ENCODE measurements at places on chromosomes 5 and 9.

- DNase-seq, result no peak
Observed at GRCh38 chr5:166992874-166993722, 1298.3 kb upstream of the WWC1 start.

DNA sequence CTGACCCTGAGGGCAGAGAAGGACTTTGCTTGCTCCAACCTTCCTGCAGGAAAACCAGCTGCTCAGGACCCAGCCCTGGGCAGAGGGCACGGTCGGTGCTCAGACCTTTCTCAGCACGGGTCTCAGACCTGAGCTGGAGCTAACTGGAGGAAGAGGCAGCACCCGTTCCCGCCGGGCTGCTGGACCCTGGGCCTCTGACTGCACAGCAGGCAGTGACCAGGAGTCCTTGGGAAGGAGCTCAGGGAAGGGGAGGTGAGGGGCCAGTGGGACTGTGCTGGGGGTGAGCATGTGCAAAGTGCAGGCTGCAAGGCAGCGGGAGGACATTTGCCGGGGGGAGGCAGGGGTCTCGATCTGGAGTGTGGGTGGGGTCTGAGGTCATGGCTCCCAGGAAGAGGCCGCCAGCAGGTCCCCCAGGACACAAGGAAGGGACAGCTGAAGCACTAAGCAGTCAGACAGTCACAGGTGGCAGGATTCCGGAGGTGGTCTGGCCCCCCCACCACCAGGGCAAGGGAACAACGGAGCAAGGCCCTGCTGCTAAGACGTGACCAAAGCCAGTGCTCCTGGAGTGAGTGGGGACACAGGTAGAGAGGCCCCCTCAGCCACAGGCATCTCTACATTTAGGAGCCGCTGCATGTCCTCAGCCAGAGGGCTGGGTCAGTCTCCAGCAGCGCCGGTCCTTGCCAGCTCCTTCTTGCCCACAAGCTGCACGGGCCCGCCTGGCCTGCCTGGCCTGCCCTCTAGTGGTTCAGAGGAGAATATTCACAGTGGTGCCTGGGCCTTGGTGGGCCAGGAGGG, 4.8 kb upstream of the DPM2 start:
- no peak for DNase-seq

- no peak for DNase-seq
Observed at GRCh38 chr9:136529516-136530460, 16.1 kb downstream of the NOTCH1 start.

DNA sequence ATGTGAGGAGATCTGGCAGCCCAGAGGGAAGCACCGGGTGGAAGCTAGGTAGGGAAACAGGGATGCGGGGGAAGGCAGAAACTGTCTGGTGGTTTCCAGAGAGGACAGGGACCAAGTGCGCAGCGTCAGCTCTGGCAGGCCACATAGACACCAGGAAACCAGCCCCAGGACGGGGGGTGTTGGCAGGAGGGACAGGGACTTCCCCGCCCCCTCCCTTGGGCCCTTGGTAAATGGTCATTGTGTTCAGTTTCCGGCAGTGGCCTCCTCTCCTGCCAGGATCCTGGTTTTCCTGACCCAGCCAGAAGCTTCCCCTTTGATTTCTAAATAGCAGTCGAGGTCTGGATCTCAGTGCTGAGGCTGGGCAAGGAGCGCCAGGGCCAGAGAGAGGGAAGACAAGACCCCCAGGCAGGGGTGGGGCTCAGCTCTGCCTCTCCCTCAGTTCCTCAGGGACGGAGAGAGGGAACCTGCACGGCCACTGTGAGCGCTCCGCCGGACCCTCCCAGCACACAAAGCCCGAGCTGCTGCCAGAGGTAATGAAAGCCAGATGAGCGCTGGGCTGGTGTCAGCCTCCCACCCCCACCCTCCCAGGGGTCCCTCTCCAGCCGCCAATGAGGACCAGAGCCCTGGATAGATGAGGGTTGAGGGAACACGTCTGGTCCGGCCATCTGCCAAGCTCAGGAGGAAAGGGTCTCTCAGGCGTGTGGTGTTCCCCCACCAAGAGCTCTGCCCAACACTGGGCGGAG, 1.8 kb downstream of the RALGDS start:
- no peak for DNase-seq

DNA sequence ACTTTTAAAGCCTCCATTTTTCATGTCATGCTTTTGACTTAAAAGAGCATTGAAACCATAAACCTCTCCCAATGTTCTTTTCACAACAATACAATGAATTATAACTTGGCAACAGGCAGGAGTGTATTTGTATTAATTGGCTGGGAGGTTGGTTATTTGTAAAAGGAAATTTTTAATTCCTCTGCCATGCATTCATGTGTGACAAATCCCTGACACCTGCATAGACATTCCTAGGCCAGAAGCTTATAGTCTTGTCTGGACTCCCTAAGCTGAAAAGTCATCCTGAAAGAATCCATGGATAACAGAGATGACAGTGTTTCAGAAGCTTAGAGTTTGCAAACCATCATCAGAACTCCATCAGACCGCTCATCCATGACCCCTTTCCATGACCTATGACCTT, 76.3 kb upstream of the PTGER4 start:
- no peak for DNase-seq

- DNase-seq, result no peak
Observed at GRCh38 chr9:107060062-107060461, 197.1 kb downstream of the ZNF462 start.

GRCh38 chr9:35452481-35452880, 37.4 kb upstream of the RUSC2 start:
- no peak for DNase-seq

DNA sequence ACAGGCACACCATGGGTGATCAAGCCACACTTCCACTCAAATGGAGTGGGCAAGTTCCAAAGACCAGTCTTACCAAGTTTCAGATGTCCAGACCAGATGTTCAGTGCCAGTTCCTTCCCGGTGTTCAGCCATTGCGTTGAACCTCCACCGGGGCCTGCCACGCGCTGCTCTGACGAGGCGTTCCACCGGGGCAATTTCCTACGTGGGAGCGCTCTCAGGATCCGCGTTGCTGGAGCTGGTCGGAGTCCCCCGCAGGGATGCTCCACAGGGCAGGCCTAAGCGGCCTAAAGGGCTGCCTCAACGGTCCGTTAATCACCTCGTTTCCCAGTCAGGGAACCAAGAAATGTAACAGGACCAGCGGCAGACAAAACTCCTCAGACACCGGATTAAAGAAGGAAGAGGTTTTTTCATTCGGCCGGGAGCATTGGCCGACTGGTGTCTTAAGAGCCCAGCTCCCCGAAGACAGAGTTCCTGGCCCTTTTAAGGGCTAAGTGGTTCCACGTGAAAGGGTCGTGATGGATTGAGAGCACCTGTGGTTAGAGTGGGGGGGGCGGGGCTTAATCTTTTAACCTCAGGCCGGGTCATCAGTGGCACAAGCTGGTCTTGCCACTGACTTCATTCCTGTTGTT, 35.7 kb upstream of the PPP1R26 start:
- DNase-seq, result no peak

Measured in effector CD4-positive, alpha-beta T cell (primary cell).